ENCODE measurements at places on chromosomes 7 and 10.

DNA sequence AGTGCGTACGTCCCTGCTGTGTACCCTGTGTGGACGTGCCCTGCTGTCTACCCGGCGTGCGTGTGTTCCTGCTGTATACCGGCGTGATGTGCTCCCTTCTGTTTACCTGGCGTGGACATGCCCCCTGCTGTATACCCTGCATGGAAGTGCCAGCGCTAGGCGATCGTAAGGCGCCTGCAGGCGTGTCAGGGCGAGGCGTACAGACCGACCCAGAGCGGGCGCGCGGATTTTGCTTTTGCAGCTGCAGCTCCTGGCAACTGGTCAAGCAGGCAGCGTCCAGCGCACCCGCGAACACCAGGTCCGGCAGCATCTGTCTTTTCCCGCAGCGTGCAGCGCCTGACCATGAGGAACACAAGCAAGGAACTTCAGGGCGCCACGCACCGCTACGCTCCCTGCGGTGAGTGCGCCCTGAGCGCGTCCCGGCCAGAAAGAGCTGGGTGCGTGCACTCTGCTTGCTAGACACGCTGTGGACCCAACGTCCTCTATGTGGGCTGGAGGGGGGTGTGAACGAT is 680 bp downstream of the C7orf57 start:
- DNase-seq = peak; percentile 66

GRCh38 chr10:30792025-30792424 is 162.5 kb upstream of the LYZL2 start:
- DNase-seq = no peak

DNA sequence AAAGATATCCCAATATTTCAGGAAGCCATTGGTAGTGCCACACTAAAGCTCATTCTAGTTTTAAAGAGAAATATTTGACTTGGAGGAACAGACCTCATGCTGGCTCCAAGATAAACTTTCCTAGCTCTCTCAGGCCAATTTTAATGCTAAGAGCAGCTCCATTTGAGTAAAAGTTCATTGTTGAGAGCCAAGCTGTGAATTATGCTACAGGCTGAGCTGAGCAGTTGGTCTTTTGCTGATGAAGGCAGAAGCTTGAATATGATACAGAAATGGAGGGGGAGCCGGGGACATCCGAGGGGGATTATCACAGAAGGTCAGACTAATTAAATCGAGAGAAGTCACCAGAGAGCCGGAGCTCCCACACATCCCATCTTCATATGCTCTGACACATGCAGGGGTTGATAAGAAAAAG is 175.7 kb upstream of the AUTS2 start:
- DNase-seq = no peak

- no peak for DNase-seq
Measured at GRCh38 chr7:121824276-121824675, 48.7 kb upstream of the PTPRZ1 start.

DNA sequence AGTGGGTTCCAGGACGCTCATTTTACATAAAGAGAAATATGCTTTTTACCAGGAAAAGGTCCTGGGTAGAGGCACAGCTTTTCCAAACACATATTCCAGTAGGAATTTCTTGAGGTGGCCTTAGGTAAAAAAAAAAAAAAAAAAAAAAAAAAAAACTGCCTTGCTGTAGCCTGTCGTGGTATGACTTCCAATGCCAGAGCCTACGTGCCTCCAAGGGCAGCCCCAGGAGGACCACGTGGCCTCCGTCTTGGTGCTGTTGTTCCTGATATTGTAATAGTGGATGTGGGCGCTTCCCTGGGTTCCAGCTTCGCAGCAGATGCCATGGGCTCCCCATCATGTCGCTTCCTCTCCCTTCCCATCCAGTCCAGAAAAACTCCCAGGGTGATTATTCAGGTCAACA is 49.3 kb downstream of the PRKAG2 start:
- peak; percentile 78 for DNase-seq

DNA sequence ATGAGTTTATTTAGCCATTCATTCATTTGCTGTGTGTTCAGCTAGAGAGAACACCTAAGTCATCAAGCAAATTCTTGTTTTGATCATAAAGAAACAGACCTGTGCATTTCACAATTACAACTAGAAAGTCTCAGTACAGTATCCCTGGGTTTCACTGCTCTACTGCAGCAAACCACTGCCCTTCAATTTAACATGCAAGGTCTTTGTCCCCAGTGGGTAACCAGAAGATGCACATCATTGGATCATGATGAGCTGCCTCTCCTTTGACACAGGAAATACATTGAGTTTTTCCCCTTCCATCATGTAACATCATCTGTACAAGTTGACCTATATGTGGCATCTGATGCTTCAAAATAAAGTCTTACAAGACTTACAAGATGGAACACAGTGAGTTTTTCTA is 70.5 kb upstream of the MRLN start:
- DNase-seq = no peak

GRCh38 chr10:113752553-113752952 is 1.1 kb downstream of the PLEKHS1 start:
- no peak for DNase-seq

GRCh38 chr10:102220612-102221011 is 5.5 kb upstream of the ELOVL3 start:
- DNase-seq = peak; percentile 39

- DNase-seq = no peak
Measured at GRCh38 chr7:136971776-136972175, 103.3 kb downstream of the CHRM2 start.

DNA sequence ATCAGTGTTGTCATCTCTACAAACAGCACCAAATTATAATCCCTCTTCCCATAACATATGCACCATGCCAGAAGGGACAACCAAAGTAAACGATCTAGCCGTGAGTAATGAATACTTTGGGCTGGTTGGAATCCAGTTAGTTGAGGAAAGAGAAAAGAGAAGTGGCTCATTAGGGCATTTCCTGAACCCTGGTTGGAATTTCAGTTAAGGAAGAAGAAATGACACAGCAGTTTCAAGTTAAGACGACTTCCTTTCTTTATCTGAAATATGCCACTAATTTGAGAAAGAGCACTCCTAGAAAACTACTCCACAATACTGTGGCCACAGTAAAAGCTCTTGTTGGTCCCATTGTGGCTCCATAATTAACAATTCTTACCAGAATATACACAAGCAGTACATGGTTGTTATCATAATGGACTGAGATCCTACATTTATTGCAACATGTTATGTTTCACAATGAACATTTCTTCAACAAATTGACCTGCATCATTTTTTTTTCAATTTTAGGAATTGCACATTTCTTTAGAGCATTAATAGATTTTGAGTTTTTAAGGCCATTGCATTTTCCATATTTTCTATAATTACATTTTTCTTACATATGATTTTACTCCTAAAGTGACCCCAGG is at the start of gene TFEC:
Gene TFEC, minus strand, starts transcription at position 113 of the 626 bp plus-strand sequence. CDS start 46,322 bp downstream, outside the sequence.
- peak; percentile 48 for DNase-seq

DNA sequence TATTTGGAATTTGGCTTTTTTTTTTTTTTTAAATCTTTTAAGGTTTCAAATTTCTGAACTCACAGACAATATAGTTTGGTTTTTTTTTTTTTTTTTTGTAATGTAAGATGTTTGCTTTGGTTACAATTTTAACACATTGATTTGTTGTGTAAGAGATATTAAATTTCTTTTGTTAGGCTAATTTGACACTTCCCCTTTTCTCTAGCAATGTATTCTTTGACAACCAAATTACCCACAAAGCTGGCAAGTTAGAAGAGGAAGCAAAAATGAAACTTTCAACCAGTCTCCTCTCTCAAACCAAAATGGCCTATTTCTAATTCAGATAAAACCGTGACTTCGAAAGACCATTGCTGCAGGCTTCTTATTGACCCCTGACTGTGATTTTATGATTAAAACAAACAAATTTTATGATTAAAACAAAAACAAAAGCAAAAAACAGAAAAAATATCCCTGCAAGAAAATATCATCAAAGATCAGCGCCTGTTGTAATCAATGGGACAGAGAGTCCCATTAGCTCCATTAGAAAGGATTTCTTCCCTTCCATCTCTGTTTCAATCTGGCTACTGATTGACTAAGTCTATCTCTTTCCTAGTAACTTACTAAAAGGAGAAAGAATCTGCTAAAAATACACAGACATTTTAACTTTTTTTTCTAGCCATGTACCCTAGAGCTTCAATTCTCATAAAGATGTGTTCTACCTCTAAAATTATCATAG is 489.2 kb downstream of the MDFIC start:
- no peak for DNase-seq

DNA sequence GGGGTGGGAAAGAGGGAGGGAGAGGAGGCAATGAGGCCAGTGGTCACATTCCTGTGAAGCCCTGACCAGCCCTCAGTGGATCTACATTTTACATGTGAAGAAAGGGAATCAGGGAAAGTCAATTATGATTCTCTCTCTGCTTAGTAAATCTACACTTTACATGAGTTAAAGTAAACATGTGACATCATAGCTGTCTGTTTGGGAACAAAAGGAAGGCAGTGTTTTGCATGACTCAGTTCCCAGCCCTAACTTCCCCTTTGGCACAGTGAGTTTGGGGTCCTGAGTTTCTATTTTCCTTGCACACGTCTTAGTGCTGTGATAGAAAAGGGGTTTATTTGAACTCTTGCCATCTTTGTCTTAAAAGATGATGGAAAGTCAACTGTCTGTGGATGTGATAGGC is 615.1 kb downstream of the SDK1 start:
- peak; percentile 51 for DNase-seq

- no peak for DNase-seq
Measured at GRCh38 chr7:95304990-95305389, 19.3 kb downstream of the PON1 start.

GRCh38 chr7:157003756-157004520 is 6.5 kb downstream of the MNX1 start:
- peak; percentile 54 for DNase-seq

GRCh38 chr7:10940704-10941355 is 32.8 kb upstream of the PHF14 start:
- DNase-seq = peak; percentile 92

DNA sequence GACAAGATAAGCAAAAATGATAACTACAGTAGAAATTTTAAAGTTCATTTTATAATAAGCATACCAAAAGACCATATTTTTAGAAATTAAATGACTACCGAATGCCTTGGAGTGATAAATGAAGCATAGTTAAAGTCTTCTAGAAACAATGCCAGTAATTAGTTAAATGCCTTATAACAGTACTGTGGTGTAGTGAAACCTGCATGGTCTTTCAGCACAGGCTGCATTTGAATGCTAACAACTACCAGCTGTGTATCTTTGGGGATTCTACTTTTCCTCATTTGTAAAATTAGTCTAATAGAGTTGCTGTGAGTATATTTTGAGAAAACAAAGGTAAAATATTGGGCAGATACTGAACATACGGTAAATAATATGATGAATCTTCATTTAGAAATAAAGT is 25.1 kb downstream of the TSPAN12 start:
- DNase-seq = peak; percentile 20

- peak; percentile 63 for DNase-seq
Measured at GRCh38 chr10:121803611-121804010, 124.2 kb downstream of the ATE1 start.

DNA sequence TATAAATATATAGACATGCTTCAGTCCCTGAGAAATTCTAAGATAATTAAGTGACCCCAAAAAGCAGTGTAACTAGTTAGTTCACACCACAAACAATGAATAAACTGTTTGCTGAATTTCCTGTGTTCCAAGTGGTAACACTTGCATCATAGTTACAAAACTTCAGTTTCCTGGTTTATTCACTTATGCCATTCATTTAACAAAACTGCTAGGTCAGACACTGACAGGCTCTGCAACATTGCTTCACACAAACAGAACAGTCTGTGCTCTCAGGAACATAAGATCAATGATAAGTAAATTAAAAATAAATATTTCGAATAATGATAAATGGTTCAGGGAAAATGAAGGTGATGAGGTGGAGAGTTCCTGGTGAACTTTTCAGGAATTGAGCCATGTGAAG is 133.3 kb upstream of the NAMPT start:
- no peak for DNase-seq

DNA sequence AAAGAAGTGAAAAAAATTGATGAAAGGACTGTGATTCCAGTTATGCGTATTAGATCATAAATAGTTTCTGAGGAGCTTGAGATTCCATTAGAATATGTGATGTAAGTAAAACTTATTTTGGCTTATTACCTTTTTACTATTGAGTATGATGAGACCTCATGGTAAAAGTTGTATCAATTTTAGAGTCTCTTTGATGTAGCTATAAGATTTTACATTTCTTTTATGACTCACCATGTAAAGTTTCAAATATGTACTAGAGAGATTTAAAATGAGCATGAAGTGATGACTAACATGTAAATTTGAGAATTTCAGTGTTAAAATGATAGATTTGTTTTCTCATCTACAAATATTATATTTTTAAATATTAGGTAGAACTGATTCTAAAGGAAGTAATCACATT is 276.5 kb downstream of the OTUD1 start:
- no peak for DNase-seq

- no peak for DNase-seq
Measured at GRCh38 chr7:105337529-105337928, 51.2 kb downstream of the SRPK2 start.

DNA sequence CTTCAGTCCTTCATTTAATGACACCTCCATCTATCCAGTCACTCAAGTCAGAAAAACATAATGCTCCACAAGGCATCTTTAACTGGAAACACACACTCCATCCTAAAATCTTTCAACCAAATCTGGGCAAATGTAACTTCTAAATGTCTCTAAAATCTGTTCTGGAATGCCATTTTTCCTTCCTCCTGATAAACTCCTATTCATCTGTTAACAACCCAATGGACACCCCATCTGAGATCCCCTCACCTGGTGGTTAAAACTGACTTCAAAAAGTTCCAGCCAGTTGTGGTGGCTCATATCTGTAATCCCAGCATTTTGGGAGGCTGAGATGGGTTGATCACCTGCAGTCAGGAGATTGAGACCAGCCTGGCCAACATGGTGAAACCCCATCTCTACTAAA is 78.7 kb downstream of the ARHGAP21 start:
- DNase-seq = no peak

- DNase-seq = peak; percentile 40
Measured at GRCh38 chr7:91243591-91244301, 20.5 kb upstream of the FZD1 start.

GRCh38 chr7:25054819-25055519 is 70.1 kb downstream of the CYCS start:
- no peak for DNase-seq

DNA sequence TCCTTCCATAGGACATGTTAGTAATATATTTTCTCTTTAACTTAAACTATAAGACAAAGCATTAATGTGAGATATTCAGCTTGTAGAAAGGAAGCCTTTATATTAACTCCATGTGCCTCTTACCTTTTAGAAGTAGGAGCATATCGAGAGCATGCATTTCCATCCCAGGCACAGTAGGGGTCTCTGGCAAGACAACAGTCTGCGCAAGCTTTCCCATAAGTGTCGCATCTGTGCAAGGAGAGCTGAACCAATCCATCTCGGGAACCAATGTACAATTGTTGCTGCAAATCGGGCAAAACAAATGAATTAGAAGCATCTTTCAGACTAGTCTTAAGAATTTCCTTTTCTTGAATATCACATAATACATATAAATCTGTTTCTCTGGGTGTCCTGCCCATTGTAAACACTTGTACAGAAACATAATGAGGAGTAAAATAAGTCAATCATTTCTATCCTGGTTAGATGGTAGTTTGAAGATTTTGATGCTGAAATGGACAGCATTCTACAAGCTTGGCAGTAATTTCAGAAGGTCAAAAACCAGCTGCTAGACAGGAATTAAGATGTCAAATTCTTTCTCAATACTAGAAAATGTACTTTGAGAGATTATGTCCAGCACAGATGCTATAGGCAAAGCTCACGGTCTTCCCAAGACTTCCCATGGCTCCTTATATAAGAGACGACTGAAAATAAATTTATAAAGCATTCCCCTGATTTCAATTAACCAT is 171.8 kb downstream of the SEMA3D start:
- peak; percentile 52 for DNase-seq

GRCh38 chr10:81127931-81128330 is 590.2 kb downstream of the SH2D4B start:
- DNase-seq = no peak

Measured in NCI-H69 (cell line).